ENCODE measurements at places on chromosomes 12 and 14. TPM values are rescaled to one million over a fixed set of nuclear protein-coding genes. Genes with fewer than 3 reads are reported as not detected.

GRCh38 chr12:67765776-67766766 is 117.5 kb downstream of the DYRK2 start:
- no peak overlapping the region for H3K4me3 ChIP-seq
- H3K27ac ChIP-seq, result no peak overlapping the region
- no peak for DNase-seq
- no peaks in the 10 kb centered on the region for H3K27me3 ChIP-seq

DNA sequence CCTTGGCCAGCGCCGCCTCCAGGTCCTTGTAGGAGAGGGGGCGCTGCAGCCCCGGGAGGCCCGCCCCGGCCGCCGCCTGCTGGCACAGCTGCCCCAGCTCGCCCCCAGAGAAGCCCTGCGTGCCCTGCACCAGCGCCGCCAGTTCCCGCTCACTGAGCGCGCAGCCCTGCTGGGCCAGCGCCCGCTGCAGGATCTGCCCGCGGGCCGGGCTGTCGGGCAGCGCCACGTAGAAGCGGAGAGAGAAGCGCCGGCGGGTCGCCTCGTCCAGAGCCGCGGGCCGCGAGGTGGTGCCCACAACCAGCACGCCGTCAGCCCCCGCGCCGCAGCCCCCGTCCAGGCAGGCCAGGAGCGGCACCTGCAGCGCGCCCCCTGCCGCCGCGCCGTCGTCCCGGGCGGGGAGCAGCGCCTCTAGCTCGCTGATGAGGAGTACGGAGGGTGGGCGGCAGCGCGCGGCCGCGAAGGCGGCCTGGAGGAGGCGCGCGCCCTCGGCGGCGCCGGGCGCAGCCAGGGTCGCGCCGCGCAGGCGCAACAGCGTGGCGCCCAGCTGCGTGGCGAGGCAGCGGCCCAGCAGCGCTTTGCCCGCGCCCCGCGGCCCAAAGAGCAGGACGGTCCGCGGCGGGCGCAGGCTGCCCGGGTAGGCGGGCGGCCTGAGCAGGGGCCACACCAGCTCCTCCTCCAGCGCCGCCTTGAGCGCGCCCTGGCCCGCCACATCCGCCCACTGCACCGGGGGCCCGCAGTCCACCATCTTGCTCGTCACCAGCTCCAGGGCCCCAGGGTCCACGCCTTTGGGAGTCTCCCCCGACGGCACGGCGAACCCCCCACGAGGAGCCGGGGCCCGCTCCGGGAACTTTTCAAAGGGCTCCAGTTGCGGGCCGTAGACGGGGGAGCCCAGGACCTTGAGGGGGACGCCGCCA is 27.7 kb downstream of the FIGNL2 start:
- peak; percentile 74 for DNase-seq
- H3K27ac ChIP-seq, result no peak overlapping the region
- H3K4me1 ChIP-seq, result peaks cover 6% of the 10 kb centered on the region
- H3K36me3 ChIP-seq, result no peaks in the 10 kb centered on the region

DNA sequence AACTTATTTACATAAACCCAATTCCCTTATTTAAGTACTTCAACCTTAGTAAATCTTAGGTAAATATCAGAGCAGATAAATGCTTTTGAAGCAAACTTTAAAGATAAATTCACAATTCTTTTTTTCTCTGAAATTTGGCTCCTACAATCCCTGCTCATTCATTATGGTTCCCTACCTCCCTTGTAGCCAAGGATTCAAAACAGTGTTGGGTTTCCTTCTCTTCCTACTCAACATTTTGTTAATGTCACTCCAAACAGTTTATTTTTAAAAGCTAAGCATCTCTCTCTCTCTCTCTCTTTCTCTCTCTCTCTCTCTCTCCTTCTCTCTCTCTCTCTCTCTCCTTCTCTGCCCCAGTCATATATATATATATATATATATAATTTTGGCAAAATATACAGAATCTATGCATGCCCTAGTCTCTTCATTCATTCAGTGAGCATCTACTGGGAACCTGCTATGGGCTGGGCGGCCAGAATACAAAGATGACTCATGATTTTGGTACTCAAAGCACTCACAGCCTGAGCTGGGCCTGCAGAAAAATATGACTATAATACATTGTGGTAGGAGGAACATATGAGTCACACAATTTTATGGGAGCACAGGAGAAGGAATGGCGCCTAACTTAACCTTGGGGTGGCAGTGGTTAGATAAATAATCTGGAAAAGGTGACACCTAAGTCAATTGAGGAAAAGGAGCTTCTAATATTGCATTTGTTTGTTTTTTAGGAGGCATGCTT is 123.7 kb upstream of the DHRS4 start:
- no peaks in the 10 kb centered on the region for H3K27me3 ChIP-seq
- no peaks in the 10 kb centered on the region for H3K4me1 ChIP-seq
- H3K4me3 ChIP-seq, result no peak overlapping the region
- DNase-seq, result no peak

DNA sequence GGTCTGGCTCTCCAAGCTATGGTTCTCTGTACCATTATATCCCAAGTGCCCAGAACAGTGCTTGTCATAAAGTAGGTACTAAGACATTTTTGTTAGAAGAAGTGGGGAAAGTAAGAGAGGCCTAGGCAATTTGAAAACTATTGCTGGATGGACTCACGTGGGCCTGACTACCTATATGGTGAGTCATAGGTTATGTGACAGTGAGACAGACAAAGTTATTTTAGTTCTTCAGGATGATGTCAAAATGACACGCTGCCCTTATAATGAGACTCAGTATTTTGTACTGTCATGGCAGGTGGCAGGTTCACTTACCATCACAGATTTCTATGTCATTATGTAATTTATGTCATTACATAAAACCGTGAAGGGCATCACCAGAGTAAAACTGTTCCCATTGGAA is 53.1 kb downstream of the PARP11 start:
- no peak overlapping the region for H3K27ac ChIP-seq
- no peaks in the 10 kb centered on the region for H3K27me3 ChIP-seq
- H3K4me3 ChIP-seq, result no peak overlapping the region
- no peak for DNase-seq
- peaks cover 2% of the 10 kb centered on the region for H3K4me1 ChIP-seq

- no peak for DNase-seq
- no peaks in the 10 kb centered on the region for H3K27me3 ChIP-seq
- no peak overlapping the region for H3K4me3 ChIP-seq
- H3K36me3 ChIP-seq, result peaks cover 13% of the 10 kb centered on the region
- peaks cover 18% of the 10 kb centered on the region for H3K4me1 ChIP-seq
Observed at GRCh38 chr12:118183155-118183554, 47.2 kb downstream of the PEBP1 start.

- H3K4me1 ChIP-seq, result no peaks in the 10 kb centered on the region
- H3K36me3 ChIP-seq, result no peaks in the 10 kb centered on the region
- no peak overlapping the region for H3K4me3 ChIP-seq
- no peak for DNase-seq
Observed at GRCh38 chr12:62839869-62840660, 94.9 kb downstream of the PPM1H start.

GRCh38 chr14:60512973-60513571 is 4.1 kb downstream of the SIX6 start:
- peaks cover 30% of the 10 kb centered on the region for H3K4me1 ChIP-seq
- no peaks in the 10 kb centered on the region for H3K36me3 ChIP-seq

- peak overlapping the region; percentile 51 for H3K4me3 ChIP-seq
- peaks cover 31% of the 10 kb centered on the region for H3K4me1 ChIP-seq
- peaks cover 46% of the 10 kb centered on the region for H3K27me3 ChIP-seq
- peak; percentile 9 for DNase-seq
- H3K27ac ChIP-seq, result no peak overlapping the region
Observed at GRCh38 chr14:52951681-52952554, 1.1 kb upstream of the FERMT2 start.

DNA sequence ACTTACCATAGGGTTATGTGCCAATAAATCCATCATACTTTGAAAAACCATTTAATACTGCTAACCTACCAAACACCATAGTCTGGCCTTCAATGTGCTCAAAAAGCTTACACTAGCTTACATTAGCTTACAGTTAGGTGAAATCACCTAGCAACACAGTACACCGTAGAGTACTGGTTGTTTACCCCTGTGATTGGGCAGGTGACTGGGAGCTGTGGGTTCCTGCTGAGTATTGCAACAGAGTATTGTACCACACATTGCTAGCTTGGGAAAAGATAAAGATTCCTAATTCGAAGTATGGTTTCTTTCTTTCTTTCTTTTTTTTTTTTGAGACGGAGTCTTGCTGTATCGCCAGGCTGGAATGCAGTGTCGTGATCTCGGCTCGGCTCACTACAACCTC is 5.6 kb downstream of the ATP5MC2 start:
- H3K4me1 ChIP-seq, result peaks cover 34% of the 10 kb centered on the region
- peaks cover 71% of the 10 kb centered on the region for H3K36me3 ChIP-seq
- no peak overlapping the region for H3K4me3 ChIP-seq
- no peak for DNase-seq

- peak; percentile 39 for DNase-seq
- peak overlapping the region; percentile 33 for H3K27ac ChIP-seq
- peaks cover 22% of the 10 kb centered on the region for H3K36me3 ChIP-seq
- H3K4me1 ChIP-seq, result peaks cover 12% of the 10 kb centered on the region
- H3K27me3 ChIP-seq, result no peaks in the 10 kb centered on the region
Observed at GRCh38 chr12:26471560-26471959, 276.2 kb downstream of the SSPN start.

DNA sequence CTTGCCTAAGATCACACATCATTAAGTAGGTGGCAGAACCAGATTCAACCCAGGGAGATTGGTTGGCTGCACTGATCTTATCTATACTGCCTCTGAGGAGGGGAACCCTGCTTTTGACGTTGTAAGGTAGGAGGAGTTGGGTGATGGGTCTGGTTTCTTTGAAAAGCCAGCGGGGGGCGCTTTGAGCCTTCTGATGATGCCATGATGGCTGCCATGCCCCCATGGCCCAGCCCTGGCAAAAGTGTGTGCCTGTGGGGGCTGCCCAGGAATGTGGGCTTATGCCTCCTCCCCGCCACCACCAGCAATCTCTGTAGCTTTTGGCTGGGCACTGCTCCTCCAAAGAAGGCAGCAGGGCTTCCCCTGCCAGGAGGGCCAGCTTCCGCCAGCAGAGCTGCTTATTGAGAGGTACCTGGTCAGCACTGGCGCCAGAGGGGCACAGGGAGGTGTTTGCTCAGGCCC is 224.3 kb downstream of the SLC41A2 start:
- peak; percentile 61 for DNase-seq
- H3K4me3 ChIP-seq, result no peak overlapping the region
- H3K27me3 ChIP-seq, result no peaks in the 10 kb centered on the region

DNA sequence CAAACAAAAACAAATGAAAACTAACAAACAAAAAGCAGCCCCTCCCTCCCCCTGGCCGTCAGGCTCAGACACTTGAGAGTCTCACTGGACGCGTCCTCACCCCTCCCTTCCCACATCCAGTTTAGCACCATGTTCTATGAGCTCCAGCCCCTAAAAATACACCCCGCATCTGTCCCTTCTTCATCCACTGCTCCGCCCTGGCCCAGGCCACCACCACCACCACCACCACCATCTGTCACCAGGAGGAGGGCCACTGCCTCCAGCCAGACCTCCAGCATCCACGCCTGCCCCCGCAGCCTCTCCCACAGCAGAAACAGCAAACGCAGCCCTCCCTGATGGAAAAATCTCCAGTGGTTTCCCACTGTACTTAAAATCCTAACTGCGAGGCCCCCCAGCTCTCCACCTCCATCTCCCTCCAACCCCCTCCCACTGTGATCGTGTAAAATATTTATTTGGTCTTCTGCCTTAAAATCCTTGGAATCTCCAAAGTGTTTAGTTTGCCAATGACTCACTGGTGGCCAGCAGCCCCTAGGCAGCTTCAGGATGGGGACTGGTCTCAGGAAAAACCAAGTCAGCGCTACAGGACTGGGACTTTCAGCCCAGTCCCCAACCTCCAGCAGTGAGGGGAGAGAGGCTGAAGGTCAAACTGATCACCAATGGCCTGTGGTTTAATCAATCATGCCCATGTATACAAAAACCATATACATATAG is 95.1 kb downstream of the SCARB1 start:
- peaks cover 20% of the 10 kb centered on the region for H3K4me1 ChIP-seq
- no peak overlapping the region for H3K27ac ChIP-seq
- peaks cover 15% of the 10 kb centered on the region for H3K27me3 ChIP-seq
- H3K36me3 ChIP-seq, result peaks cover 3% of the 10 kb centered on the region
- no peak overlapping the region for H3K4me3 ChIP-seq
- no peak for DNase-seq

- H3K4me1 ChIP-seq, result peaks cover 12% of the 10 kb centered on the region
- DNase-seq, result no peak
- no peak overlapping the region for H3K27ac ChIP-seq
Observed at GRCh38 chr14:97250931-97251330, 453.7 kb downstream of the VRK1 start.

- H3K4me1 ChIP-seq, result no peaks in the 10 kb centered on the region
- no peak for DNase-seq
- no peak overlapping the region for H3K4me3 ChIP-seq
- no peak overlapping the region for H3K27ac ChIP-seq
- no peaks in the 10 kb centered on the region for H3K36me3 ChIP-seq
Observed at GRCh38 chr14:83483063-83483462, 1949.4 kb upstream of the SEL1L start.

DNA sequence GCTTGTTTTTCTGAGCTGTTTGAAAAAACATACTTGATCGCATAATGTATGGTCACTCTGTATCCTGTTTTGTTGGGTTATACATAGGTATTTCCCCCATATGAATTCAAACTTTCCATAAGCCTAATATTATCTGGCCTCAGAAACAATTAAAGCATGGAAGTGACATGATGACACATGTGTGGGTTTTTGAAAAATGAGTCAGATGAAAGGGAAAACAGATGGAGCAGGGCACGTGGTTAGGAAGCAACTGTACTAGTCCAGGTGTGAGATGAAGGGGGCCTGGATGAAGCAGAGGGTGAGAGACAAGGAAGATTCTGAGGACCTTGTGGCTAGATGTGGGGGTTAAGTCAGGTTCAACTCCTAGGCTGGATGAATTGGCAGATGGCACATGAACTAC is 92.7 kb upstream of the DNM1L start:
- no peaks in the 10 kb centered on the region for H3K27me3 ChIP-seq
- H3K4me3 ChIP-seq, result no peak overlapping the region
- H3K36me3 ChIP-seq, result no peaks in the 10 kb centered on the region
- peaks cover 48% of the 10 kb centered on the region for H3K4me1 ChIP-seq
- no peak overlapping the region for H3K27ac ChIP-seq

DNA sequence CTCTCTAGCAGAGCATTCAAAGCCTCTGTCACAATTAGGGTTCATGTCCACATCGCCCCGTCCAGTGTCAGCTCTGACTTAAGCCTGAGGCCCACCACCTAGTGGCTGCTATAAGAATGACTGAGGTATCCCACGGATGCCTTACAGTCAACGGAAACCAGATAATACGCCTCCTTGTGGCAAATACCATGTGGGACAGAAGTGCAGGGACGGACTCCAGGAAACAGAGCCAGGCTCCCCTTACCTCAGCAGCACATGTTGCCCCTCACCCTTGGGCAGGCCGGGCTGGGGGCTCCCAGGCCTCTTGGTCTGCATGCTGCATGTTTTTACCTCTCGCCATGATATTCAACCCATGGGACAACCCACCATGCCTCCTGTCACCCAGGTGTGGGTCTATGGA is 86.3 kb downstream of the VWF start:
- no peak overlapping the region for H3K4me3 ChIP-seq
- H3K4me1 ChIP-seq, result peaks cover 2% of the 10 kb centered on the region
- H3K27me3 ChIP-seq, result no peaks in the 10 kb centered on the region
- peak; percentile 67 for DNase-seq

Gene TRHDE
- total RNA-seq, result not detected

Gene NUMB
- total RNA-seq, result 24.2 TPM

Gene ARHGEF40
- not detected for total RNA-seq

Gene GALNT6
- total RNA-seq, result 5.1 TPM

Gene KLRC2
- total RNA-seq, result not detected

Gene SLC7A8
- total RNA-seq, result 1.1 TPM

Gene LUM
- total RNA-seq, result not detected

Gene P2RX2
- total RNA-seq, result not detected
